Skin of body (tissue), 3 donors: ENCODE measurements at places on chromosomes 13 and 19. TPM values are rescaled to one million over a fixed set of nuclear protein-coding genes. Genes with fewer than 3 reads are reported as not detected.

DNA sequence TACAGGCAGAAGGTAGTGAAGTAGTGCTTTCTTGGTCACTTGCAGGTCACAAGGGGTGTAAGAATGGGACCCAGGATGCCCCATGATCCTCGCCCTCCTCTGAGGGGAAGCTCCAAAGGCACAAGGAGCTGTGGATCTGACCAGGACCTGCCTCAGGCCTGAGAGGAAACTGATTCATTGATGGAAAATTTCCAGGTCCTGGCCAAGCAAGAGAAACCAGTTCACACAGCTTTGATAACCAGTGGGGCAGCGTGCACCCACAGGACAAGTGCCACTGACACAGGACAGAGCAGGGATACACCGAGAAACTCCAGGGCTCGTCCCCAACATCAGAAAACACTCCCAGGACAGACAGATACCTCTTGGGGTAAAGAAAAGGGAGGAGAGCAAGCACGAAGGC is 177.1 kb downstream of the RBM26 start:
- DNase-seq = no peak

DNA sequence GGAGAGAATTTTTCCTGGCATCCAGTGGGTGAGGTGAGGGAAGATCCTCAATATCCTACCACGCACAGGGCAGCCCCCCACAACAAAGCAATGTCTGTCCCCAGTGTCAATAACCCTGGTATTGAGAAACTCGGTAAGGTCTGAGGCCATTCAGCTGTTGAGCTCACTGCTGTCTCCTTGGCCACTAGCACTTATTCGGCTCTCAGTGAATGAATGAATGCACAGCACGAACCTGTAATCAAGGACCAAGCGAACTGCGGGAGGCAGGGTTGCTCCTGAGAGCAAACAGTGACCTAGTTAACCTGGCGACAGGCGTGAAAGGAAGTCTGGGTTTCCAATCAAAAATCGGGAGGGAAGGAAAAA is 640 bp downstream of the ZSCAN5A start:
- no peak for DNase-seq

DNA sequence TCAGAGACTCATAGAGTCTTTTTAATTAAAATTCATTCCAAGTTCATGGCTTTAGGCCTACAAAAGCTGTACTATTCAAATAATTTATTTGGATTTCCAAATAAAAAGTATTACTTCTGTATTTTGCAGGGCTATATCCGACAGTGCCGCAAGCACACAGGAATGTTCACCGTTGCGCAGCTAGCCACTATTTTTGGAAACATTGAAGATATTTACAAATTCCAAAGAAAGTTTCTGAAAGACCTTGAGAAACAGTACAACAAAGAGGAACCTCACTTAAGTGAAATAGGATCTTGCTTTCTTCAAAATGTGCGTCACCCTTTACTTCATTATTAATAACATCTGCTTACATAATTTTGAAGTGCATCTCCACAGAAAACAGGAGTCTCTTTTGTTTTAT is 20.5 kb upstream of the C1QTNF9 start:
- no peak for DNase-seq

DNA sequence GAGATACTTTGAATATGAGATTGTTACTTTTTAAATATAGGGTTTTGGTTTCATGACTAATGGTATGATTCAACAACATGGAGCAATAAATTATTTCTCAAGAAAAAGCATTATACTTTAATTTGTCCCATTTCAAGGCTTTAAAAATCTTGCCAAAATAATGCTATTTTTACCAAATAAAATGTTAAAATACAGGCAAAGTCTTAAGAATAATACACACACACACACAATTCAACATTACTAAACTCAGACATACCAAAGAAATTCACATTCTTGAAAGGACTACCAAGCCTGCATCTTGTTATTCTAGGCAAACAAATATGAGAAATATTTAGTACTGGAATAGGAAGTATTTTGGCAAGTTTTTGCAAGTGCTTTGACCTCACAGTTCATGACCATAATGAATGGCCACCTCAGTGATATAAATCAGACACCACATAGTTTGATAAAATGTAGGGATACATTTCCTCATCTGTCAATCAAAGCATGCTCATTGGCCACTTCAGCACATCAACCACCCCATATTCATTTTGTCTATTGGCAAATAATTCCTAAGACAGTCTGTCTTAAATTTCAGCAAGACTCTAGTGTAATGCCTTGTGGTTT is 107.2 kb downstream of the NALCN start:
- no peak for DNase-seq

DNA sequence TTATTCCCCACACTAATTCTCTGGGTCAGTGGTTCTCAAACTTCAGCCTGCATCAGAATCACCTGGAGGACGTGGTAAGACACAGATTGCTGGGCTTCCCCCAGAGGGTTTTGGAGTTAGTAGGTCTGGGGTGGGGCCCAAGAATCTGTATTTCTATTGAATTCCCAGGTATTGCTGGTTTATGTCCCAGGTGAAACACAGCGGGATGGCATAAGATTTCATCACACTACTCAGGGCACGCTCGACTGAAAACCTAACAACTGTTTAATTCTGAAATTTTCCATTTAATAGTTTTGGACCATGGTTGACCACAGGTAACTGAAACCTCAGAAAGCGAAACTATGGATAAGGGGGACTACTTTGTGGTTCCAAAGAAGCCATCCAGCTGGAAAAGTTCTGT is 6.5 kb downstream of the MLNR start:
- DNase-seq = no peak

- no peak for DNase-seq
Measured at GRCh38 chr19:5313307-5313706, 27.3 kb downstream of the PTPRS start.

Gene CFAP97D2
- total RNA-seq = not detected

Gene FPR1
- 9.5 TPM for total RNA-seq

Gene ZNF135
- 9.5 TPM for total RNA-seq
